ENCODE measurements at places on chromosomes 4 and X.
A peak's percentile ranks its signal among the peaks of the same experiment; 100 is the strongest.

DNA sequence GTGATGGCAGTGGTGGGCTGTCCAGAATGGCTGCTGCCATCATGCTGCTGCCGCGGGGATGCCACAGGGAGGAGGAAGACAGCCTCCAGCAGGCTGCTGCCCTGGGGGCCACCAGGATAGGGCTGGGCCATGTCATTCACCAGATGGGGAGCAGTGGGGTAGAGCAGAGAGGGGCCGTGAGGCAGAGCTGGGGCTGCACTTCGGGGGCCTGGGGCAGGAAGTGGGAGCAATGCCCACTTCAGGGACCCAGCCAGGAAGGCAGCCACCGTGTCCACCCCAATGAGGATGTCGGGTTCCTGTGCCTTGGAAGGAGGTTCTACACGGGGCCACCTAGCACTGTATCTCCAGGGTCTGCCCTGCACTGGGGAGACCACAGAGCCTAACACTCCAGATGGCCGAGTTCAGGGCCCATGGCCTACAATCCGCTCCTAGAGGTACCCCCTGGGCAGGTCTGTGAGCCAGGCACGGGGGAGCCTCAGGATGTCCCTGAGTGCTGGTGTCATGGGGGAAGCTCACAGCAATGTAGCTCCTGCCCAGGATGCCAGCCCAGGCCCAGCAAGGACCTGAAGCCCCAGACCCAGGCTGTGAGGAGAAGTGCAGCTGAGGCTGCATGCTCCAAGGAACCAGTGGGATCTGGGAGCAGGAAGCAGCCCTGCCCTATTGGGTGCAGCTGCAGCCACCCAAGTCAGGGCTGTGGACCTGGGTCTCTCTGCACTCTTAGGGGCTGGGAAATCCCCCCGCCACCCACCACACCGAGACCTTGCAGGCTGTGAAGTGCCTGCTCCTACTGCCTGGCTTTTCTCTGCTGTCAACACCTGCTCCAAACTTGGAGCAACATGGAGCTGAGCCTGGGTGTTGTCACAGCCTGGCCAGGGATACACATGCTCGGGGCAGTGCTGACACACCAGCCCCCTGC, 140.3 kb downstream of the PDHA2 start:
- DNase-seq = no peak

- no peak for DNase-seq
These were observed 445.7 kb downstream of the SMARCA1 start for GRCh38 chrX:129077424-129078170.

- peak; percentile 69 for DNase-seq
These were observed at the start of gene RAP2C for GRCh38 chrX:132219343-132219768. Gene RAP2C, minus strand, starts transcription at chrX:132219447. Its CDS starts 2,179 bp downstream, at chrX:132217268.

- no peak for DNase-seq
These were observed 2.6 kb upstream of the EREG start for GRCh38 chr4:74362347-74362746.

DNA sequence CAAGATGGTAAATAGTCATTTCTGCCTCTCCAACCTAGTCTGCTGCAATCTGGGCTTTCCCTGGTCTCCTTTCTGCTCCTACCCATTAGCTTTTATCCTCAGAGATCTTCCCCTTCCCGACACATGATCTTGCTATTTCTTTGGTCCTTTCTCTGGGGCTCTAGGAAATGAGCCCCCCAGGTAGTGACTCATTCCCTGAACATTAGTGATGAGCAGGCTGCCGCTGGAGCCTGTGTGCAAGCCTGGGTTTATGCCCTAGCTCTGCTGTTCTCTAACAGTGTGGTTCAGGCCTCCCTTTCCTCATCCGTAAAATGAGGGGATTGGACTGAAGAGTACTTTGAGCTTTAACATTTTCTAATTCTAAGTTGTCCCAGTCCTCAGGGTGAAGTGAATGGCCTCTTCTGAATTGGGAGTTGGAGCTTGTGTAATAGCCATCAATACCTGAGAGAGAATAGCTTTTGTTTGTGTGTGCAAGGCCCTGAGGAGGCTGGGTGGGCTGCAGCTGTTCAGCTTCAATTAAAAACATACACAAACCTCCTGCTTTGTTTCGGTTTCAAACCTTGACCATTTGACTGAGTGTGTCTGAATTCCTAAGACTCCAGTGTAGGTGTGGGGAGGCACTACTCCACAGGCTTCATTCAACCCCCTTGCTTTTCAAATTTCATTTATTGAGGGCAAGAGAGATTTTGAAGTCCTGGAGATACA, 115.6 kb upstream of the SCML1 start:
- no peak for DNase-seq

DNA sequence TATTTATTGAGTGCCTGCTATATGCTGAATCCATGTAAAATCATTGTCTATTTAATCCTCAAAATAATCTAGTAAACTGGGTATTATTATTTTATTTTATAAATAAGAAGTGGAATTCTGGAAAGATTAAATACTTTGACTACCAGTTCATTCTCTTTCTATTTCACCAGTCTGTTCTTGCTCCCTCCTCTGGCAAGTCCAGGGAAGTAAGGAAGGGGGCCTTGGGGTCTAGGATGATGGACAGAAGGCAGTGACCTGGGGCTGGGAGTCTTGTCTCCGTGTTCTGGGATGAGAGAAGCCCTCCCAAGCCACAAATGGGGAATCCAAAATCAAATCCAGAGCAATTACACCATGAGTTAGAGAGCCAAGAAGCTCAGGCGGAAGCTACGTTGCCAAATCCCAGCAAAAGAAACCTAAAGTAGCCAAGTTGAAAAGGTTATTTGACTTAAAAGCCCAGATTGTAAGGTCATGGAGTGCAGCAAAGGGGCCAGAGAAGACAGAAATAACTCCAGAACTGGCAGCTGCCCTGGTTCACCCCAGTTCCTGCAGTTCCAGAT, 28.3 kb upstream of the PARM1 start:
- DNase-seq = no peak

GRCh38 chr4:61517144-61517543, 317.0 kb downstream of the ADGRL3 start:
- DNase-seq = no peak

DNA sequence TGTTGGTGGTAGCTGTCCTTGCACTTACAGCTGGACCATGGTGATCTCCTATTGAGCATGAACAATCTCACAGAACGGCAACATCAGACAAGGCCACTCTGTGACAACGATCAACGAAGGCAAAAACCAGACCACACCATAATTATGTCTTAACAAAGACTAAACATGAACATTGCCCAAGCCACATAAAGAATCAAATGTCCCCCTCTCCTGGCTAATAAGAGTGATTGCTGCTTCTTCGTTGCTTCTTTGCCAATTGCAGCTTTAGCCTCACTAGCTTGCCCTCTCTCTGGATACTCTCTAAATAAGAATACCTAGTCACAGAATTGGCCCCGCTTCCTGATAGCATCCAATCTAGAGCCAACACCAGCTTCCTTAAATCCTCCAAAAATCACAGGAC, 41.5 kb upstream of the PGRMC1 start:
- DNase-seq = no peak

DNA sequence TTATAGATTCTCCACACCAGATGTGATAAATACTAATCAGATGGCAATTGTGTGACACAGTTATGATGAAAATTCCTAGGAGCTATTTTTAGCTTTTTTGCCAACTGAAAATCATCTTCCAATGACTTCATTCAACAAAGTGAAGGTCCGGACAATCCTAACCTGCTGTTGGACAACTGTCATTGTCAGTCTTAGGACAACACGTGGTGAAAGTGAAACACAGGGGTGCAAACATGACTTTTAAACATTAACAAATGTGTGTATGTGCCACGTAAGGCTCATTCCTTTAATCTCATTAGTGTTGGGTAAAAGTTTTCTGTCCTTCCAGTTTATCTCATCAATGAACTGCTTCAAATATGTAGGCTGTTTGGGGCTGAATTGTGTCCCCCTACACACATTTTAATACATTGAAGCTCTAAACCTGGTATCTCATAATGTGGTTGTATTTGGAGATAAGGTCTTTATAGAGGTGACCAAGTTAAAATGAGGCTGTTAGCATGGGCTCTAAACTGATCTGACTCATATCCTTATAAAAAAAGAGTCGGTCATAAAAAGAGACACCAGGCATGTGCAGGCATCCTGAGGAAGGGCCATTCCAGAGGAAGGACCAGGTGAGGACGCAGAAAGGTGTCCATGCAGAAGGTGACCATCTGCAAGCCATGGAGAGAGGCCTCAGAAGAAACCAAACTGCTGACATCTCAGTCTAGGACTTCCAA, 41.2 kb upstream of the SMAD1 start:
- no peak for DNase-seq

GRCh38 chr4:176906709-176907108, 114.0 kb upstream of the VEGFC start:
- no peak for DNase-seq

DNA sequence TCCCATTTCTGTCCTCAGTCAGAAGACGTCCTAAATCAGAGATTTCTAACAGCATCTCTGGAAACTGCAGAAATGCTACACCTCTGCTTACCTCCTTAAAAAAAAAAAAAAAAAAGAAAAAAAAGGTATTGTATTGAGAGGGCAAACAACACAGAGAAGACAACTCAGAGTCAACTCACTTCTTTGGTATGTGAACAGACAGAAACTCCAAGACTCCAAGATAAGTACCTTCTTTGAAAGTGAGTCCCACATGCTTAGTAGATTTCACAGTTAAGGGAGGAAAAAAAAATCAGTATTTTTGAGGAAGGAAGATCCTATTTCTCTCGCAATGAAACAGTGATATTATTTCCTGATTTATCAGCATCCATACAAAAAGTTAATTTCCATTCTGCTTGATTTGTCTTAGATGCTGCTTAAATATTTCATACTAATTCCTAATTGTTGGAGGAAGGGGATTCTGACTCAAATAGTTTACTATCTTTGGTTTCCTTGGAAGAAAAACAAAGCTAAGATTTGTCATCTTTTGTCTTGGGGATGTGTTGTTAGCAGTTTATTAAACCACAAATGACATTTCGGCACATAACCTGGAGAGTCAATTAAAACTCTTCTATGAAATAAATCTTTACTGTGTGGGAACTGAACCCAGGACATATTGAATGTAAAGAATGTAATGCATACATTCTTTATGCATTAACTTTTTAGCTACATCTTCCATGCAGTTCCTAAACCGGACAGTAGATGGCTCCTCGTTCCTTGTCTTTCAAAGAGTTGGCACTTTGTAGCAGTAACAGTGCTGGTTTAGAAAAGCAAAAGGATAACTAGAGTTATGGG, 4.7 kb downstream of the RASGEF1B start:
- DNase-seq = peak; percentile 84

- no peak for DNase-seq
These were observed 41.2 kb downstream of the SH3RF1 start for GRCh38 chr4:169229571-169230028.

GRCh38 chr4:75244325-75244724, 269.9 kb downstream of the RCHY1 start:
- DNase-seq = no peak

DNA sequence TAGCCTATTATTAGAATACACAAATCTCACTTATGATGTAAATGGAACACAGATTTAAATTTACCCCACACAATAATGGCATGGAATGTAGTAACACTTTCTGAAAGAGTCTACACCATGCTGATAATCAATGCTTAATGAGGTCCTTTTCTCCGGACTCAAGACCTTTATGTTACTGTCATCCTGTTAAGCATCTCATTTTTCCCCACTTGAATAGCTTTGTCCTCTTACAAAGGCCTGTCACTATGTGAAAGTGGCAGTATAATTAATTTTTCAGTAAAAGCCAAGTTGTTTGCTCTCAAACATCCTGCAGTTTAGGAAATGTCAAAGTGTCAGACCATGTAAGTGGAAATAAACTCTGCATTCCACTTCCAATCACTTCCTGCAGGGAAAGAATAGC, 96.4 kb downstream of the GPC3 start:
- no peak for DNase-seq

GRCh38 chrX:27599928-27600327, 9.8 kb downstream of the DCAF8L2 start:
- DNase-seq = no peak

- no peak for DNase-seq
These were observed 107.8 kb downstream of the ARHGAP10 start for GRCh38 chr4:147839663-147840062.

DNA sequence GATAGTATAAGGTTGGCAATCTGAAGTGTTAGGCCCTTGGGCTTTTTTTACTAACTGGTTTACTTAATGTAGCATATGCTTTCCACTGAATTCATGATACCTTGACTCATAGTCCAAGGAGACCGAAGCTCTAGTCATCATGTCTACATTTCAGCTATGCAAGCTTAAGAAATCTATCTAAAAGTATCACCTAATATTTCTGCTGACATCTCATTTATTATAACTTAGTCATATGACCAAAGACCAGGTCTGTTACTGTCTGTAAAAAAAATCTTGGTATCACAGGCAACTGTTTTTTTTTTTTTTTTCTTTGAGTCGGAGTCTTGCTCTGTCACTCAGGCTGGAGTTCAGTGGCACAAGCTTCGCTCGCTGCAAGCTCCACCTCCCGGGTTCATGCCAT, 814.0 kb upstream of the NDST4 start:
- no peak for DNase-seq

DNA sequence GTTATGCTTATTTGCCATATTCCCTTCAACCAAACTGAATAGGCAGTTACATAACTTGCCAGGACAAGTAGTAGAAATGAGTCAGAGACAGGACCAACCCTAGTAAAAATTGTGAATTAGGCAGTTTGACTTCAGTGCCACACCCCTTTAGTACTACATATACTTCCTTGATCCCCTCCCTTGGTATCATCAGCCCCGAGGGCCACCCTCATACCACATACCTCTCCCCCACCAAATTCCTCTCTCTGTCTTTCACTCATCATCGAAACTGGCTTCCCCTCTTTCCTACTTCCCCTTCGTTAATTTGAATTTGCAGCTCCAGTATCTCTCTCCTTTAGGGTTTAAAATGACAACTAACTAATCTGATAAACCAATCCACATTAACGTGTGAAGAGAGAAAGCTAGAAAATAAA, 7.9 kb upstream of the PTPN13 start:
- no peak for DNase-seq

DNA sequence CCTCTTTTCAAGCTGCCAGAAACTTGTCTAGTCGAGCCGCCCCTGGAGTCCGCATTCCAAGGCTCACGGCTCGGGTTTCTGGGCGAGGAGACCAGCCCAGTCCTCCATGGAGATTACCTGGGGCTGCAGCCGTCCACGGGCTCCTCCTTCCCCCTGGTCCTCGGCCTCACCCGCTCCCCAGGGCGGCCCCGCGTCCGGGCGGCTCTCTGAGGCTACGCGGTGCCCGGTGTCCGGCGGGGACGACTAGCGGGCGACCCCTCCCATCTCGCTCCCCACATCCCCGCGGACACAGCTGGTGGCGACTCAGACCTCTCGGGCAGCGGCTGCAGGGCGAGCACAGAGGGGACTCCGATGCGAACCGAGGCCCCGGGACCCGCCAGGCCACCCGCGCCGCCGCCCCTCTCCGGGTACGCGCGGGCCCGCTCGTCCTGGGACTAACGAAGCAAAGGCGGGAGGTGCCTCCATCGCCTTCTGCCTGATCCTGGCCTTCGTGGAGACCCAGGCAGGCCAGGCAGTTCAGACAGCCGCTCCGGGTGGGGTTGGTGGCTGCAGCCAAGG, 159.4 kb downstream of the TRAM1L1 start:
- no peak for DNase-seq

GRCh38 chrX:20653070-20653469, 386.4 kb upstream of the RPS6KA3 start:
- no peak for DNase-seq

Measured in CD4-positive, alpha-beta T cell treated with Interleukin-2 at 100 ng/mL for 4 hours (primary cell).